Activated T-helper 9 cell treated with anti-CD3 and anti-CD28 coated beads, Interleukin-2, amount 50 U/mL, for 16 hours (primary cell): ENCODE measurements at places on chromosomes 5 and 9.
A peak's percentile ranks its signal among the peaks of the same experiment; 100 is the strongest.

- no peak for DNase-seq
These were observed 40.2 kb downstream of the NAIF1 start for GRCh38 chr9:128026773-128027541.

GRCh38 chr9:120438836-120439546, 141.0 kb downstream of the CDK5RAP2 start:
- no peak for DNase-seq

GRCh38 chr9:84027201-84027600, 46.6 kb downstream of the RMI1 start:
- DNase-seq, result no peak

DNA sequence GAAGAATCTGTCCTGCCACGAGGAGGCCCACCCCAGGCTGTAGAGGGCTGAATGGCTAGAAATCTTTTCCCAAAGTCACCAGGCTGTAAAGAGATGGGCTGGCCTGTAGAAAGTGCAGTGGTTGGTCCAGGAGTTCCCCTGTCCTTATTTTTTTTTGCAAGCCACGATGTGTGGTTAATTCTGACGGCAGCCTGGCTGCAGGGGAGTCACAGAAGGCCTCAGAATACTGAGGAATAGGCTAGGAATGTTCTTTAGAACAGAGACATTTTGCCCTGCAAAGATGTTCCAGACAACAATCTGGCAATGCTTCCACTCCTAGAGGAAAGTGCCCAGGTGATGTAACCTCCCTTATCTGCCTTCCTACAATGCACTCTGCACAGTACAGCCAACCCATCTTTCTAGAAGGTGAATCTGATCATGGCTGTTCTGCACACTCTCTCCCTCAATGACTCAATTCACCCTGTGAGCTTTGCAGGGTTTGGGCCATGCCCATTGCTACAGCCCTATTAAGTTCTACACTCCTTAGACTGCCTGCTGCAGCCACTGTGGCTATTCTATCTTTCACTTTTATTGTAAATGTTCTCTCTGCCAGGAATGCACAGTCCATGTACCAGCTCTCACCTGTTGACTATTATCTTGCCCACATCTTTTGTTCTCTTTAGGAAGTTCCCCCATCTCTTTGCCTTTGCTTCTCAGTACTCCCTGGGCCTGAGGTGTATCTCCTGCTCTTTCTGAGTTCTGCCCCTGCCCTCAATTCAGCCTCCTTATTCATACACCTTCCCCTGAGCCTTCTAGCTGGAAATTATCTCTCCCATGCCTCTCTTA, 377.8 kb upstream of the CLINT1 start:
- no peak for DNase-seq

DNA sequence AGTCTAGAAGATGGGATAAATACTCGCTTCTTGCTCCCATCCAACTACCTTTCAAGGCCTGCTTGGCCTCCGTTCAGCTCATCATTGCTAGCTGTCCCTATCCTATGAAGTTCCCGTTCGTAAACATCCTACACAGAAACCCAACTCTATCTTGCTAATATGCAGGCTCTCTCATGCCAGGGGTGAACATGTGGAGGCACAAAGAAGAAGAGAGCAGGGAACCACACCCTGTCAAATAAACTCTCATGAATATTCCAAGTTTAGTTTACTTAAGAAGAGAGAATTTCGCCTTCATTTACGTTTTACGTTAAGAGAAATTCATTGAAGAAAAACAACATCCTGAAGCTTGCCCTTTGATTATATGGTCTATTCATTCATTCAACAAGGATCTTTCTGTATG, 7.9 kb upstream of the HSD17B3 start:
- DNase-seq, result no peak

DNA sequence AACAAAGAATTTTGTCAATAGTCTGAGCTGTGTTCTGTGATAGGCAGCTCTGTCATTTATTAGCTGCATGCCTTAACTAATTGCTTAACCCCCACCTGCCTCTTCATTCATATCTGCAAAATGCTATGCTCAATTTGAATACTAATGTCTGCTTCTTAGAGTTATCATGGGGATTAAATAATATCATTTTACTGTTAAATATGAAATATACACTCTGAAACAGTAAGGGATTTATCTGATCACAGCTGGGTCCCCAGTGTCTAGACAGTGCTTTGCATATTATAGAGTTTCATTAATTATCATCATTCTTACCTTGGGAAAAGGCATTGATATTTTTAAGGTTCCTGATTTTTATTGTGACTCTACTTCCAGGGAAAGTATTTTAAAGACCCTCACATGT, 12.0 kb downstream of the TEX48 start:
- DNase-seq, result no peak

GRCh38 chr5:125160787-125161502, 414.5 kb upstream of the ZNF608 start:
- DNase-seq, result no peak

DNA sequence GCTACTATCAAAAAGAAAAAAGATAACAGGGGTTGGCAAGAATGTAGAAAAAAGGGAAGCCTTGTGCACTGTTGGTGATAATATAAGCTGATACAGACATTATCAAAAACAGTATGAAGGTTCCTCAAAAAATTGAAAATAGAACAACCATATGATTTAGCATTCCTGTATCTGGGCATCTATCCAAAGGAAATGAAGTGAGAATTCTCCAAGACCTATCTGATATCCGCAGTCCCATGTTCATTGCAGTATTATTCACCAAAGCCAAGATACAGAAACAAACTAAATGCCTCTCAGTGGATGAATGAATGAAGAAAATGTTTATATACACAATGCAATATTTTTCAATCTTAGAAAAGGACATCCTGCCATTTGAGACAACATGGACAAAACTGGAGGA, 1943.3 kb downstream of the MAT2B start:
- DNase-seq, result no peak

- DNase-seq, result no peak
These were observed 24.6 kb upstream of the GLIS3 start for GRCh38 chr9:4324513-4324912.

GRCh38 chr9:133477992-133478850, 678 bp downstream of the SLC2A6 start:
- DNase-seq, result no peak

- no peak for DNase-seq
These were observed 36.3 kb upstream of the FRMD3 start for GRCh38 chr9:83574482-83574881.

DNA sequence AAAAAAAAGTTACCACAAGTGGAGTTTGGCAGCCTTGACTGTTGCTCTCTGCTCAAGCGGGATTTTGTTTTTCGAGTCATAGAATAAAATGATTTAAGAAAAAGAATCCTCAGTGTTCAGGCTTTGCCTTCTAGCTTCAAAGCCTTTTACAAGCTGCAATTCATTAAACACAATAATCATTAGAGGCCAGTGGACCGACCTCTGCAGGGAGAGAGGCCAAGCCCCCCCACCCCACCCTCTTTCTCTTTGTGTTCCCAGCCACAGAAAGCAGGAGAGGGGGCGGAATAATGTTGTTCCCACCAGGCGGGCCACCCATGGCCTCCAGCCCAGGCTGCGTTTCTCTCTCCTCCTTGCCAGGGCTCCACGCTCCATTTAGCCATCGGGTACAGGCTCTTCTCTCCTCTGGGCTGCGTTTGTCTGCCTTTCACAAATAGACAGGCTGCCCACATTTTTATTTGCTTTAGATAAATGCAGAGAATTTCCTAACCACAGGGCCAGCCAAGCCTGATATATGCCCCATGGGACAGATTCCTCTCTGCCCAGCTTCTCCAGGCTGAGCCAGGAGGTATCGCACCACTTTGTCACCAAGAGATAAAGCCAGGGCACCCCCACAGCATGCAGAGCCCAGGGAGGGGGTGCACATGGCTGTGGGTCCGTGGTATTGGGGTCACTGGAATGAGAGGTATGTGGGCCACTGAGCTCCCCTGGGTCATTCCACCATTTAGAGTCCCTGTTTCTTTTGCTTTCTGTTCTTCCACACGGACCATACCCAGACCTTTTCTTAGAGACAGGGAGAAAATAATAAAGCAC, 318.8 kb downstream of the PIK3R1 start:
- DNase-seq, result no peak

GRCh38 chr9:70600506-70600905, 186.0 kb upstream of the KLF9 start:
- no peak for DNase-seq

DNA sequence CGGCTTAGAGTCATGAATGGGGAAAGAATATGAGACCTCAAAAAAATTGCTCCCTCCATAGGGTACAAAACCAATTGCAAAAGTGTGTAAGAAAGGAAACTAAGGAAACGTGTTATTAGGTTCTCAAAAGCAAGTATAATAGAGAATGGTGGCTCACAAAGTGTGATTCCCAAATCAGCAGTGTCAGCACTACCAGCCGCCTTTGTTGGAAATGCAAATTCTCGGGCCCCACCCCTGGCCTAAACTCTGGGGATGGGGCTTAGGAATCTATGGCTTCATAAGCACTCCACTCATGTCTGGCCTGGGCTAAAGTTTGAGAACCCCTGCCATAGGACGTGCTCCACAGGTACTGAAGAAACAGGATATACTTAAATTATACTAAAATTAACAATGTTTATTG, 1.6 kb upstream of the CCDC69 start:
- no peak for DNase-seq

DNA sequence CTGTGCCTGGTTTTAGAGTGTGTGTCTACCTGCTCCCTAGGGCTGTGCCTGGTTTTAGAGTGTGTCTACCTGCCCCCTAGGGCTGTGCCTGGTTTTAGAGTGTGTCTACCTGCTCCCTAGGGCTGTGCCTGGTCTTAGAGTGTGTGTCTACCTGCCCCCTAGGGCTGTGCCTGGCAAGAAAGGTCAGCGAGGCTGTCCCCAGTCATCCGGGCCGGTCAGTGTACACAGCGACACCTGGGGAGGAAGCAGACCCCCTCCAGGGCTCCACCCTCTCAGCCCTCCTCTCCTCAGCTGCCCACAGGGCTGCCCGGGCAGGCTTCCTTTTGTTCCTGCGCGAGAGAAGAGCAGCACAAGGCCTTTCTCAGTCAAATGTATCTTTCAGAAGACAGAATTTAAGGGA, 4.1 kb downstream of the NRARP start:
- DNase-seq, result no peak

DNA sequence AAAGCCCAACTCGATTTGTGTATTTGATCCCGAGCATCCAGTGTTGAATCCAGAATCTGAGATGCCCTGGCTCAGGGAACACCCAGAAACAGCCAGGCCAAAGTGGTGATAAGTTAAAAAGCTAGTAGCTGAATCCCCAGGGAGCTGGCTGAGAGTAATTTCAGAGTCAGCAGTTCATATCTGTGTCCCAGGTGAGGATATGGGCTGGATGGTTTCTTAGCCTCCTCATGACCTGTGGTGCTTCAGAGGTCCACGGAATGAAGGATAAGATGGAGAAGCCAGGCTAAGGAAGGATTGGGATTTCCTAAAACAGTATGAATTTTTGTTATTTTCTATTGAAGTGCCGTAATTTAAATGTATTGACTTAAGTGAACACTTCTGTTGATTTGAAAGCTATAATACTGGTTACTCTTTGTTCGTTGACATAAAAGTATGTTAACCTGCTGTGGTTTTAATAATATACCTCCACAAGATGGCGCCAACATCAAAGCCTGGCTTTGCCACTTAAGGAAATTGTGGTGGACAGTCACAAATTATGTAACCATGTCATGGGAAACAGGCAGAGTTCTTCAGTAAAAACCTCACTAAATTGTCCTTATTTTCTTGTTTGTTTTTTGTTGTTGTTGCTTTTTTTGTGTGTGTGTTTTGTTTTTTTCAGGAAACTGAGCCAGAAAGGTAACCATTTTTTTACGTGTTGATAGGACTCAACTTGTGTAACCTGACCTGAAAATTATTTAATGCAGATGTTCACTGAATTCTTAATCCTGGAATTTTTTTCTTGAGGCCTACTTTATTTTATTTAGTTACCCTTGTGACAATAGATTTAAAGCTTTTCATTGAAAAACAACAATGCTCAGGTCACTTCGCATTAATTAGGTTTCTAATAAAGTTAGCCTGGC, 11.4 kb downstream of the MTAP start:
- peak; percentile 14 for DNase-seq

DNA sequence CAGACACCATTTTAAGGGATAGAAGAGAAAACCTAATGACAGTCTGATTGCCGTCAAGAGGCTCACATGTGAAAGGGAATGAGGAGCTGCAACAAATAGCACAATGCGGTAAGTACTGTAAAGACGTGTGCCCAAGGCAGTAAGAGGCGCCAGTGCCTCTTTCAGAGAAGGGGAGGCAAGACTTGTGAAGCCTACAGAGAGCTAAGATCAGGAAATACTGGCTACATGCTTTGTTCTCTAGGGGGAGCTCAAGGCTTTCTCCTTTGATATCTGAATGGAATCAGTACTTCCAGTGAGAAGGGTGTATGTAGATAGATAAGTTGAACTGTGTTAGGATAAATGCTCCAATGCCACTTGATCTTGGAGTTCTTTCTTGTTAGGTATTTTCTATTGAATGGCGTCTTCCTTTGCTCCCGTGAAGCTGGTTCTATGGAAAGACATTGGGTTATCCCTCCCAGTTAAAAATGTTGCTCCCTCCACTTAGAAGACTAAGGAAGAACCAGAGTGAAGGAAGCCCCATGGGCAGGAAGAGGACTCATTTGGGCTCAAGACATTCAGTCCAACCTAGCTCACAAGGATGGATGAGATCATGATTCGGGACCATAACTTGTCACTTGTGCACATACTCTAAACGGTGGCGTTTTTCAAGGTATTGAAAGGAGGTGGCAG, 23.5 kb upstream of the ALDOB start:
- no peak for DNase-seq

DNA sequence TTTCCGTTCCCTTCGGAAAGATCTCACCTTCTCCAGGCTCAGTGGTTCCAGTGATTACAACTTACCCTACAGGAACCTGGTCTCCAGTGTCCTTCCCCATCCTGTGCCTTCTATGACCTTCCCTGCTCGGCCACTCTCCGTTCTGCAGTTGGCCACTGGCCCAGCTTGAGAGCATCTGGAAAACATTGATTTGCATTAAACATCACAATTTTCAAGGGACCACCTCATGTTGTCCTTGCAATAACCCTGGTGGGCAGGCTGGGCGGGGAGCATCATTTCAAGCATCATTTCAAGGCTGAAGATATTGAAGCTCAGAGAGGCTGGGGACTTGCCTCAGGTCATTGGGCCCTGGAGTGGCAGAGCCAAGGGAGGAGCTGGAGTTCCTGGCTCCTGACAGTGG, 177.4 kb downstream of the SEC61B start:
- DNase-seq, result no peak
